NCI-H226 (cell line): ENCODE measurements at places on chromosomes 11 and 22.

- DNase-seq, result no peak
Measured at GRCh38 chr11:18135308-18135707, 2.9 kb downstream of the MRGPRX3 start.

DNA sequence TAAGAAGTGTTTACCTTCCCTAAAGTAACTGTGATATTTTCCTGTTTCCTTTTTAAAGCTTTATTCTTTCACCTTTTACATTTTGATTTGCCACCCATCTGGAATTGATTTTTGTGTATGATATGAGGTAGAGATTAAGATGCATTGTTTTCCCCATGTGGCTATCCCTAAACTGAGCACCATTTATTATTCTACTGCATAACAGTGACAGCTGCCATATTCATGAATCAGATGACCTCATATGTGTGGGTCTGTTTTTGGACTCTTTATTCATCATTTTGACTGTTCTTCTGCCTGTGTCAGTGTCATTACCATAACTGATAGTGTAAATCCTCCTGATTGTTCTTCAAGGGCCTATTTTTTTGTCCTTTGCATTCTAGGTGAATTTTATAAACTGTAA is 50.8 kb downstream of the HIPK3 start:
- DNase-seq, result no peak

GRCh38 chr11:20592741-20593140 is 6.7 kb upstream of the SLC6A5 start:
- no peak for DNase-seq

DNA sequence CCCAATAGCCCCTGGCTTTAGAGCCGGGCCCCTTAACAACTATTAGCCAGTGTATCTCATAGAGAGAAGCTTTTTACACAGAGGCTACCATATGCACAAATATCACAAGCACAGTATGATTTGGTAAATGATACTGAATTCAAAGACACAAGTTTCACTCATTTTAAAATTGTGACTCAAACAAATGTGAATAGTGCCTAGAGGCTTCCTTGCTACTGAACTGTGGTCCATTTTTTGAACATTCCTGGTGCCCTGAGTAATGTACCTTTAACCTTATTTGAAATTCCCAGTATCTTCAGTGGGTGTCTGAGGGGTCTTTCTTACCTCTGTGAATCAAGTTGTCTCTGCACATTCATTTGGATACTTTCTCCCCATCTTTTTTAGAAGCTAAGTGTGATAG is 156.2 kb downstream of the MAML2 start:
- no peak for DNase-seq

- DNase-seq, result no peak
Measured at GRCh38 chr22:35406443-35406842, 6.5 kb downstream of the MCM5 start.
